Keratinocyte (primary cell): ENCODE measurements at places on chromosomes 1 and 21.

DNA sequence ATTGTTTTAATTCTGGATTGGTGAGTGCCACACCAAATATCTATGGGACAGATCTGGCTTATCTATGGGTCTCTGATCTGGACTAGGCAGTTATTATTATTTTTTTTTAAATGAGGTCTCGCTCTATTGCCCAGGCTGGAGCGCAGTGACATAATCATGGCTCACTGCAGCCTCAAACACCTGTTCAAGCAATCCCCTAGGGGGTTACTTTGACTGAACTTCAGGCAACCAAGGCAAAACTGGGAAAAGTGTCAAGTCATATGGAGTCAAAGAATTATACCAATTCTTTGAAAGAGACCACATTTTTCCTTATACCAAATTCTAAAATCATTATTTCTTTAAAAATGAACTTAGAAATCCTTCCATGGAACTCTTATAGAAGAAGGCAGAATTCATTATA, 129.1 kb upstream of the HOOK1 start:
- DNase-seq: no peak

DNA sequence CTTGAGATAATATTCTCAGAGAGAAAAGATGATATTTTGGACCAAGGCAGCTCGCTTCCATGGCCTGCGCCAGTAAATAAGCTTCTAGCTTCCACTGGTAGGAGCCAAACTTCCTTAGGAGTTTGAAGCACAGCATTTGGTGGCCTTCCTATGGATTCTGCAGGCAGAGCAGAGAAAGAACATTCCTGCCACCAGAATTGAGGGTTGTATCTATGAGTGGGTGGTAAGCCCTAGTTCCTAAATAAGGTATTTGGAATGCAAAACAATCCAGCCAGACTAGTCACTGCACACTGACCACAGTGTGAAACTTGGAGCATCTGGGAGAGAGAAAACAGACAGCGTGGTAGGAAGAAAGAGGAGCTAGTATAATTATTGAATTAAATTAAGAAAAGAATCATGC, 54.1 kb upstream of the BCAR3 start:
- no peak for DNase-seq

DNA sequence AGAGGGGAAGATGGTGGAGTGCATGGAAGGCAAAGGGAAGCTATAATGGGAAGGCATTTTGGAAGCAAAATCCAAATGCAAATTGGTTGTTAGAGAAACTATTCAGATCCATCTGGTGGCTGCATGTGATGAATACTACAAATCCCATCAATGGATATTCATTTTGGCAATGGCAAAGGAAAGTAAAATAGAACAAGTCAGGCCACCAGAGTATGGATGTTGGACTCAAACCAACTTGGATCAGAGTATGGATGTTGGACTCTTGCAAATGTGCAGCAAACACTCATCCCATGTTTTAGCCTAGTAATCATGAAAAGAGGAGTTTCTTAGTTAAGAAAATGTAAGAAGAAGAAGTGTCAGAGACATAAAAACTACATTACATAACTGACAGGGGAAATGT, 289.6 kb upstream of the DAB1 start:
- no peak for DNase-seq

DNA sequence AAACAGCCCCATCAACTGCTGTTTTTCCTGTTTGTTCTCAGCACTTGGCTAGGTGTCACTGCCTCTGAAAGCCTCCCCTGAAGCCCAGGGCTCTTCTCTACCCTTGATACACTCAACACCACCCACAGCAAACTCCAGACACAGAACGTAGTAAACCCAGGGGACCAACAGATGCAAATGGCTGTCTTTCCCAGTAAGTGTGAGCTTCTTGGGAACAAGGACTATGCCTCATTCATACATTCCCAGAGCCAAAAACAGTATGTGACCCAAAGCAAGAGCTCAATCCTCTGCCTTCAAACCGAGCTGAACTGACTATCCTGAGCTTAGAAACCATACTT, 4.4 kb downstream of the LBR start:
- DNase-seq: no peak

DNA sequence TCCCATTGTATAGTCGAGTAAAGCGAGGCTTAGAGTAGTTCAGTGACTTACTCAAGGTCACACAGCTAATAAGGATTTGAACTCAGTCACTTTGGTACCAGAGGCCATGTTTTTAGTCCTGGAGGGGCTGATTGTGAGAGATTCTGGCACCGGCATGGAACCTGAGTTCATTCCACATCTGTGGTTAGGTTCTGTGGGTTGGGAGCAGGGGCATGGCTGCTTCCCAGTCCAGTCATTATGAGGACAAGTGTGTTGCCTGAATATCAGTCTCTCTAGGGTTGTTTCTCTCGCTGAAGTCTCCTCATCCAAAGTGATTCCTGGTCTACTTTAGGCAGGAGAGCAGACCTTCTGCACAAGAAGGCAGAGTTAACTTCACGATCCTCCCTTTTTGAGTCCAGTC, 90.6 kb downstream of the C1orf94 start:
- DNase-seq: no peak

- DNase-seq: no peak
These were observed 3.3 kb upstream of the GBP3 start for GRCh38 chr1:89025928-89026327.
